ENCODE measurements at places on chromosomes 3 and 15.

- DNase-seq, result no peak
These were observed 96.5 kb upstream of the TSPAN3 start for GRCh38 chr15:77167406-77167805.

DNA sequence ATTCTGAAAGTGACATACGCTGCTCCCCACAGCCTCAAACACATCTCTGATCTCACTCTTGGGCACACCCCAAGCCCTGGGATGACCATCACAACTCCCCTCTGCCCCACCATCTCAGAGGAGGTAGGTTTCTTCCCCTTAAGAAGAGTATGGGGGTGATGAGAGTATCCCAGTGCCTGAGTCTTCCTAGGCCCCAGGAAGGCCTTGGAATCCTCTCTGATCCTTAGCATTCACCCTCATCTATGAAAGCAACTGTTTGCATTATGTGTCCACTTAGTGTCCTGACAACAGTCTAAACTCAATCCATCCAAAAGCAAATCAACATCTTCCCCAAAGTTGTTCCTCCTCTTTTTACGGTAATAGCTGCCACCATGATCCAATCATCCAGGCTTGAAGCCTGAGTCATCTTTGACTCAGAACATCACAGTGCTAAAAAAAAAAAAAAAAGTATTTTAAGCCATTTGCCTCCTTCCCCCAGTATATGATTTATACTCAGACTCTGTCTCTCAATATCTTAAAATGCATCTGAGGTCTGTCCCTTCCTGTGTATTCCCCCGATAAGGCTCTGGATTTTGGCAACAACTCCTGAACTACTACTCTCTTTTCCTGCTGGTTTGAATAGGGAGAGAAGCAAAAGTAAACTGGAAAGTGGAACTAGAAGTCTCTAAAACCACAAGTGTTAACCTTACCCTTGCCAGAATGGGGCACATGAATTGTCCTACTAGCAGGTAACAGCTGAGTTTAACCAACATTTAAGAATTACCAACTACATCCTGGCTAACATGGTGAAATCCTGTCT is 22.5 kb downstream of the POPDC2 start:
- no peak for DNase-seq

GRCh38 chr3:111594205-111594604 is 941 bp downstream of the ZBED2 start:
- no peak for DNase-seq

- DNase-seq, result no peak
These were observed 2.2 kb downstream of the DYNLT2B start for GRCh38 chr3:196315821-196316220.

- DNase-seq, result no peak
These were observed 8.5 kb downstream of the BAHD1 start for GRCh38 chr15:40449275-40449674.

DNA sequence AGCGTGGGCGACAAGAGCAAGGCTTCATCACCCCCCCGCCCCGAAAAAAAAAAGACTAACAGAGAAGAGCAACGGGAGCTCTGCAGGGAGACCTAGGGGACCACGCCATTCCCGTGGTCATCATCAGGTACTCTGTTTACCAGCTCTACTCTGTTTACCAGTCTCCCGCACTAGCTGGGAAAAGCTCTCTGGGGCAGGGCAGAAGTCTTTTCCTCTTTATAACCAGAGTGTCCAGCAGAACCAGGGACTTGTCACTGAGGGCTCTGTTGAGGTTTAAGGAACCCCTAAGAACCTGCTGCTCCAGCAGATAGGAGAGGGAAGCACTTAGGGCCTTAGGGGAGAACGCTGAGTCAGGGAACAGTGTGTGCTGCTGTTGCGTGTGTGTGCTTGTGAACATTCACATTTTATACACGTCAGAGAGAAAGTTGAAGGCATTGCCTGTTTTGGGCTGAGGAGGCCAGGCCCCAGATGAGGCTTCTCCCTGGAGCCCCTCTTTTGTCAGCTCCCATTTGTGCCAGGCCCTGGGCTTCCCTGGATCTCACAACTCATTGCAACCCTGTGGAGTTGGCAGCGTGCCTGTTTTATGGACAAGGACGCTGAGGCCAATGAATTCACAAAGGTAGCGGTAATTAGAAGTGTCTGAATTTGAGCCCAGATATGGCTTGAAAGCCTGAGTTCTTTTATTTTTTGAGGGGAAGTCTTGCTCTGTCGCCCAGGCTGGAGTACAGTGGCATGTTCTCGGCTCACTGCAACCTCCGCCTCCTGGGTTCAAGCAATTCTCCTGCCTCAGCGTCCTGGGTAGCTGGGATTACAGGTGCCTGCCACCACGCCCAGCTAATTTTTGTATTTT is 24.2 kb upstream of the ERICH6 start:
- no peak for DNase-seq

GRCh38 chr15:78077871-78078210 is 330 bp upstream of the TBC1D2B start:
- DNase-seq, result no peak

- no peak for DNase-seq
These were observed 131.0 kb downstream of the NTRK3 start for GRCh38 chr15:88125576-88125975.

- no peak for DNase-seq
These were observed 28.9 kb upstream of the PTX3 start for GRCh38 chr3:157407769-157408168.

- DNase-seq, result no peak
These were observed 1.1 kb downstream of the FAM131A start for GRCh38 chr3:184338511-184338945.

DNA sequence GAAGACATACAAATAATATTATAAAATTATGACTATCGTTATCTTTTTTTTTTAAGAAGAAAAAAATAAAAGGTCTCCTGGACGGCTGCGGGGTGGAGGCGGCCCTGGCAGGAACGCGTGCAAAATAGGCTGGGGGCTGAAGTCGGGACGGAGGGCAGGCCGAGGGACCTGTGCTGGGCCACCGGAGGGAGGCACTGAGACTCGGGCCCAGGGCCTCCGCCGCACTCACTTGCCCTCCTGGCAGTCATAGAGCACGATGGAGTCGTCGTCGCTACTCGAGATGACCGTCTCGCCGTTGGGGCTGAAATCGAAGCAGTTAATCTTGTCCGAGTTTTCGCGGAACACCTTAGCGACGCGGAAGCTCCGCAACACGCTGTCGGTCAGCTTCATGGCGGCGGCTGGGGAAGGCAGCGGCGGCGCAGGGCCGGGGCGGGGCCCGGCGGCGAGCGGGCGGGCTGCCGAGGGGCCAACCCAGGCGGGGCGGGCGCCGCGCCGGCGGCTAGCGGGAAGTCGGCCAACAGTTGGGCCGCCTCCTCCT is 408 bp downstream of the WDR82 start:
- no peak for DNase-seq

- DNase-seq, result no peak
These were observed 544.8 kb downstream of the AGBL1 start for GRCh38 chr15:86624261-86625036.

DNA sequence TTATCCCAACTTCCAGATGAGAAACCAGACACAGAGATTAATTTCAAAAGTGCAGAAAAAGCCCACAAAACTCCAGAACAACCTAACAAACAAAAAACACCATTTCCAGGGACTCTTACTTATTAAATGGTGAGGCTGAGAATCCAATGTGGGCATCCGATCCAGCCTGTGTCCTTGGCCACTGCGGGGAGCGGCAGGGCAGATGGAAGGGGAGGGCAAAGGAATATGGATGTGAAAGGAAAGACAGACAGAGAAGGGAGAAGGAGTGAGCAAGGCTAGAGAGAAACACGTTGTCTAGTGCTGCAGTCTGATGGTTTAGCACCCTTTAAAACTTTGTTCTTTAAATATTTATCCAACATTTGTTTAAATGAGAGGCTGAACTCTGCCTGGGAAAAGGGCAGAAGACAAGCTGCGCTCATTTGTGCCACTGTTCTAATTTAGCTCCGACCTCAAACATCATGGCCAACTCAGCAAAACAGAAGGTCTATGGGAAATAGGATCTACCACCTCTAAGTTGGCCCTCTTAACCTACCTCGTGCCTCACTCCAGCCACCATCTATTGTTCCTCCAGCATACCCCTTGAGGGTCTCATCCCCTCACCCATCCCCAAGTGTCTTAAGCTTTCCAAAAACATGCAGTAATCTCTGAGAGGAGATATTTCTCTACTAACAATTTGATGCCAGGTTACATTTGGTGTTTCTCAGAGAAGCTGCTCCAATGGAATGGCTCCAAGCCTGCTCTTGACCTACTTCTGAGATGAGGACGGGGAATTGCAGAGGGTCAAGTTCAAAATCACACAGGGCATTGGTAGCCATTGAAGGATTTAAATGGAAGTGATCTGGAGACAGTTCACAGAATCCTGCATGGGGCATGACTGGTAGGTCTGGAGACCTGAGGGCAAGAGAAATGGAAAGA is 77.4 kb downstream of the CD47 start:
- DNase-seq, result no peak

DNA sequence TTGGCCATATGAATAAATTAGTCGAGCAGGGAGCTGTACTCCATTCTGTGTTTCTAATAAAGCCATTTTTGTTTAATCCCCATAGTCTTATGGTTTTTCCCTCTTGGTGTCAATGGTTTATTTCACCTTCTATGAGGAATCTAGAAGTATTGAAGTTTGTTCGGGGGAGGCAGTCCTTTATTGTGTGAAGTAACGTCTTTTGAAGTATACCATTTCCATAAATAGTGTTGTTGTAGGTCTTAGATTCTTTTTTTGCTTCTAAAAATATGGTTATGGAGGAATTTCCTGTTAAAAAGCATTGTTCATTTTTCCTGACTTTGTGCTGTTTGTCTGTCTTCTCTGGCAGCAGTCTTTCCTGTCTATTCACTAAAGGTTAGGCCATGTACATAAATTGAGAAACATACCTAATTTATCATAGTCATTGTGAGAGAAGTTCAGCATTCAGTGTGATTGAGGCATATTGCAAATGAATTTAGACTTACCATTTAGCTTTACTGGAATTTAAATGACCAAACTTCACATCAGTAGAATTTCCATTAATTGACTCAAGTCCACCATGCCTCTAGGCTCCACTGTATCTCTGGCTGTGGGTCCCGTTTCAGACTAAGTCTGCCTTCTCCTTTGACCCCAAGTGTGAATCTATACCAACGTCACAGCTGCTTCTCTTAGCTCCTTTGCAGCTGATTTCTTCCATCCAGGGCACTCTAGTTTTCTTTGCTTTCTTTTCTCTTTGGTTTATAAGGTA is 37.3 kb downstream of the YEATS2 start:
- no peak for DNase-seq

- no peak for DNase-seq
These were observed 169.1 kb downstream of the TPRG1 start for GRCh38 chr3:189340680-189341460.

GRCh38 chr15:93196135-93196670 is 107.2 kb upstream of the RGMA start:
- DNase-seq, result no peak

GRCh38 chr15:69976366-69976994 is 121.2 kb downstream of the TLE3 start:
- DNase-seq, result no peak

DNA sequence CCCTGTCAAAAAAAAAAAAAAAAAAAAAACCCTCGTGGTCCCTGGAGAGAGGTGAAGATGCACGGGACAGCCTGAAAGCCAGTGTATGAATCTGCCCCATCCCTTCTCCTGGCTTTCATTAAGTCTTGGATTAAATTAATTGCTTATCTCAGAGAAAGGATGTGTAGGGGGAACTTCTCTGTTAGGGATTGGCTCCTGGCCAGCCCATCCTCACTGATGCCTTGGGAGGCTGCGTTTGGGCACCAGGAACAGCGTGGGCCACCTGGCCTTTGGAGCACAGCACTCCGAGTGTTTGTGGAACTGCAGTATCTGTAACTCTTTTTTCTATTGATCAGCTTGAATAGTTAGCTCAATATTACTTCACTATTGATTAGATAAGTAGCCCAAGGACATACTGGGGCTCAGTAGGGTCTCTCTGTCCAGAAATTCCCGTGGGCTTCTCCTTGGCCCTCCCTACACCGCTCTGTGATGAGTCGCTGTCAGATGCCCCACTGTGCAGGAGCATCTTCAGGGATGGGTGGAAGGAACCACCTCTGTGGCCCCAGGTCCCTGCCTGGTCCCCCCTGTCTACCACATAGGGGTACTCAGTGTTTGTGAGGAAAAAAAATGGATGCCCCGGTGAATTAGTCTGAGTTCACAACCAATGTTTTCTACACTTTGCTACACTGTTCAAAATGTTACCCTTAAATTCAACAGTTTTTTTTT is 2.0 kb downstream of the PXYLP1 start:
- DNase-seq, result no peak

- DNase-seq, result no peak
These were observed 43.0 kb upstream of the SEC13 start for GRCh38 chr3:10363935-10364334.

GRCh38 chr3:56819016-56819809 is 17.5 kb upstream of the ARHGEF3 start:
- DNase-seq, result no peak

DNA sequence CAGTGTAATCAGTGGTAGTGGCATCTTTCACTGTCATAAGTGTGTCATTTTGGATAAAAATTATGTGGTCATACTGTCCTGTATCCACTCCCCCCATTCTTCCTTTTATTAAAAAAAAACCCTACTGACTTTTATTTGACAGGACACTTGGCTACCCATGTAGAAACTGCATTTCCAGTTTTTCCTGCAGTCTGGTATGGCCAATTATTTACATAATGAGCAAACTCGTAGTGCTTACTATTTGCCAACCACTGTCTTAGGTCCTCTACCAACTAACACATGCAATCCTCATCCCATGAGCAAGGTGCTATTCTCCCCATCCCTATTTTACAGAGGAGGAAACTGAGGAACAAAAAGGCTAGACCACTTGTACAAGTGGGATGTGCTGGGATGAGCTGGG is 129.1 kb downstream of the MECOM start:
- no peak for DNase-seq

DNA sequence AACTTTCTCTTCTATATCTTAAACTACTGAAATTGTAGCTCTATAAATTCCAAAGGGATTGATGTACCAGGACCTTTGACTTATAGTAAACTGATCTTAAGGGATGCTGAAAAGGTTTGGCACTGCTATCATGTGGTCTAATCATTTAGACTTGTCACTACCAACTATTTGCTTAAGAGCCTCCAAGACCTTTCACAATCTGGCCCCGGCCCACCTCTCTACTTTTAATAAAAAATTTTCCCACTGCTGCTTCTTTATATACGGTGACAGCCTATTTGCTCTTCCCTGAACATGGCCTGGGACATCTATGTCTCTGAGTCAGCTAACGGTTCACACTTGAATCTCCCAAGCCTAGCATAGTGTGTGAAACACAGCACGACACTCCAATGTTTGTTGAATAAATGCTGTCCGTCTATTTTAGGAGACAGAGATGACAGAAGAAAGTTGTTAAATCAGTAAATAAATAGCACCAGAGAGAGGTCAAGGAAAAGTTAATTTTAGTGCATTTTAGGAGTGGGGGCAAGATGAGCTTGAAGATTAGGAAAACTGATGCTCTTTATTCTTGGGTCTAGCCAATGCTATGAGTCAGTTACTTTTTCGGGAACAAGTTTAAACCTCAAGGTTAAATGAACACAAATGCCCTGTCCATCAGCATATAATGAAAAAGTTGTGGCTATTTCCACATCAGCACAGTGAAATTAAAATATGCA is 212.9 kb downstream of the TIGIT start:
- DNase-seq, result no peak
